NCI-H187 treated with DMSO at 0.1 percent for 48 hours (cell line): ENCODE measurements at places on chromosomes 11 and 22.

DNA sequence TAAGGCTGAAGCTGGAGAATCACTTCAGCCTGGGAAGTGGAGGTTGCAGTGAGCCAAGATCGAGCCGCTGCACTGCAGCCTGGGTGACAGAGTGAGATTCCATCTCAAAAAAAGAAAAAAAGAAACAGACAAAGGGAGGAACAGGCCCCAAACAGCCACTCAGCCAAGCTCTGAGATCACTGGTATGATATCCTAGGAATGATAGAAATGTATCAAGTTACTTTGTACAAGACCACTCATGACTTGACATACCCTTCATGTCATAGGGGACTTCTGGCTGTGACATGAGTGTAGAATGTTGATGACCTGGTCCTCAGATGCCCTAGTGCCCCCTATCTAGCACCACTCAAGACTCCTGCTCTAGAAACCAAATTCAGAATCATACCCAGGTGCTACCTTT lies 216.5 kb downstream of the NAV2 start:
- DNase-seq, result no peak

- no peak for DNase-seq
Observed at GRCh38 chr11:2122222-2122906, 16.8 kb downstream of the IGF2 start.

DNA sequence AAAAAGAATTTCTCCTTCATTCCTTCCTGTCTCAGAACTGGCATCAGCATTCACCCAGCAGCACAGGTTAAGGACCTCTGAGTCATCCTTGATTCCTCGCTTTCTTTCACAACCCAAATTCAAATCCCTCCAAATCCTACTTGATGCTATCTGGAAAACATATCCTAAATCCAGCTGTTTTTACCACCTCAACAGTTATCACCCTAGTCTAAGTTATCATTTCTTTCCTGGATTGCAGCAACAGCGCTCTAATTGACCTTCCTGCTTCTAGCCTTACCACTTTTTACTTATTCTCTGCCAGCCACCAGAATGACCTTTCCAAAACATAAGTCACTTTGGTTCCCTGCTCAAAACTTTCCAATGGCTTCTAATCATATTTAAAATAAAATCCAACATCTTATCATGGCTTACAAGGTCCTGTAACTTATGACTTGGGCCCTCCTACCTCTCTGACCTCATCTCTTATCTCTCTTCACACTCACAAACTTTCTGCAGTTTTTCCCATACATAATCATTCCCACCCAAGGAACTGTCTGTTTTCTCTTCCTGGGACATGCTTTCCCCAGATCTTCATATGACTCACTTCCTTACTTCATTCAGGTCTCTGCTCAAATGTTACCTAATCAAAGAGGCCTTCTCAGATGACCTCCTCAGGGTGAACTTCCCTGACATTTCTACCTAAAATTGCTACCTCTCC lies 119.4 kb downstream of the TTC28 start:
- DNase-seq, result no peak

DNA sequence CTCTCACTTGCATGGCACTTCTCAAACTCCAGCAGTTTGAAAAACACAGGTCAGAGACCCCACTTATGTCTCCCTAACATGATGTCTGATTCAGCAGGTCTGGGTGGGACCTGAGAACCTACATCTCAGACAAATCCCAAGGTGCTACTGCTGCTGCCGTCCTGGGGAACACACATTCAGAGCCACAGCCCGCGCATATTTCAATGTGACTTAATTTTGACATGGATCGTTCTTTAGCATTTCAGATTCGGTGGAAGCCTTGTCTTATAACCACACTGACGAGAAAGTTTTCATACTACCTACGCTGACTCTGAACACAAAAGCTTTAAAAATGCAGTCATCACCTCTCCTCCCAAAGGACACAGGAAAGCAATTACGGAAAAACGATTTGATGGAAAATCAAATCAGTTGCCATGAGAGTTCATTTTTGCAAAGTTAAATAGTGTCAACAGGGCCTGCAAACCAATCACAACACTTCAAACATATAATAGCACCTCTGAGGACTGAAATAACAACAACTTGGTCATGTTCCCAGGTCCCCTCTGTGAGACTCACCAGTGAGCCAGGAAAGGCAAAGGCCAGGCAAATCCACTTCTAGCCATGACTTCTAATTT lies 132.6 kb downstream of the SHANK2 start:
- DNase-seq, result no peak

GRCh38 chr11:102630598-102631448 lies 5.7 kb upstream of the MMP20 start:
- DNase-seq, result no peak

- DNase-seq, result no peak
Observed at GRCh38 chr11:68199295-68199987, 13.7 kb downstream of the KMT5B start.

DNA sequence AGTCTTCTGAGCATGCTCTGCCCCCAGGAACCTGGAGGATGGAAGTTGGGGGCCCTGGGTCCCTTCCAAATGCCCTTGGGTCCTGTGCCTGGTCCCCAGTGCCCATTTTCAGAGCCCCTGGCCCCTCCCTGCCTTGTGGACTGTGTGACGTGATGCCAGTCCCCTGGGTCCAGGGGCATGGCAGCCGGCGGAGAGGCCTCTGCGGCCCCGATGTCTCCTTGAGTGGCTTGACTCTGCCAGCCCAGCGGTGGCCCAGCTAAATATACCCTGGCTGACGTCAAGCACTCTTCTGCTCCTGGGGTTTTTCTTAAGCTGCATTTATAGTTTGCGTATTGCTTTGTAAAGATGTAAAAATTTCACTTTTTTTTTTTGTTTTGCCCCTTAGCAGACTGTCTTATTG lies 35.2 kb upstream of the PARVG start:
- DNase-seq, result no peak

GRCh38 chr11:108886660-108887009 lies 221.8 kb downstream of the DDX10 start:
- no peak for DNase-seq

- DNase-seq, result no peak
Observed at GRCh38 chr11:43998308-43998707, 49.5 kb upstream of the ACCSL start.
